ENCODE measurements at places on chromosomes 2 and 18.

DNA sequence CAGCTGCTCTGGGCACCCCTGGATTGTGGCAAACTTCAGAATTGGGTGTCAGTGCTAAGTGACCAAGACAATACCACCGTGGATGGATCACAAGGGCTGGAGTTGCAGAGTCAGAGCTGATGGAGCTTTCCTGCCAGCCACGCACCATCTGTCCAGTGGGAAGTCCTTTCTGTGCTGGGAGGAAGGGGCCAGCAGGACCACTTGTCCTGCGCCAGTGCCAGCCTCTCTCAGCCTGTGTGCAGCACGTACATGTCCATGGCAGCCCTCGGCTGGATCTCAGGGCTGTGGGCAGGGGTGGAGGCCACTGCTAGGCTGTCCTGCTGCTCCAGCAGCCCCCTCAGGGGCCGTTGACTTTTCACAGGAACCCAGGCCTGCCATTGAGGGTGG is 33.3 kb downstream of the RAB31 start:
- DNase-seq = no peak

DNA sequence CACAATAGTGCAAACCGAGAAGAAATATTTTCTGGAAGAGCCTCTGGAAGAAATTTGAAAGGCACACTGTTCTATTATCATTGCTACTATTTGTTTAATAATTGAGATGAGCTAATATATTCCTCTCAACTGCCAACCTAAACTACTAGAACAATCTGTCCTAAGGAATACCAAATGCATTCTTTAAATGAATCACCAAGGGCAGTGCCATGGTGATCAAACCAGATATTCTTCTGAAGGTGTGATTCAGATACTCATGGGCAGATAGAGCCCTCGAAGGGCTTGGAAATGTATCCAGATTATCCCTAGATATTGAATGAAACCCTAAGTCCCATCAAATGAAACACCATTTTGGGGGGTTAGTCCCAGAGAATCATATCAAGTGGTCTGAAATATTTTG is 76.6 kb downstream of the FIGN start:
- peak; percentile 63 for DNase-seq

GRCh38 chr2:231576465-231576864 is 16.2 kb upstream of the TEX44 start:
- no peak for DNase-seq

DNA sequence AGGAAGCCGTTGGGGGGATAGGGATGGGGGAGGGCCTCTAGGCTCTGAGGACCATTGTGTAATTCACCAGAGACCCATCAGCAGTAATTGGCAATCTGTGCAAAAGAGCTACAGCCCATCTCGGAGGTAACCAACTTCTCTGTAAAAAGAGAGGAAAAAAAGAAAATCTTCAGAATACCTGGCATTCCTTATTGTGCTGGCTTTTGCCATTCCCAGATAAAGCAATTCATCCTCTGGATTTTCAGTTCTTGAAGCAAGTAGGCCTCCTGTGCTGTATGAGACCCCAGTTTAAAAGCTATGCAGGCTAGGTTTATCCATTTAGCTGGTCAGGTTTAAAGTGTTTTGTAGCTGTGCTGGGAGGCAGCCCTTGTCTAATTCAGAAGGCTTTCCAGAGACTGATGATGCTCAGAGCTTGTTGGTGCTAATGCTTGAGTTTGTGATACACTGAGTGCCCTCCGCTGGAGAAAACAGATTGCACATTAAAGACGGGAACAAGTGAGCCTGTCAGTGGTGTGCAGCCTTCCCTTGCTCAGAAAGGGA is at the start of gene LRRTM4:
Gene LRRTM4 (minus strand): TSS at position 446 of the 540 bp plus-strand sequence.
- no peak for DNase-seq

DNA sequence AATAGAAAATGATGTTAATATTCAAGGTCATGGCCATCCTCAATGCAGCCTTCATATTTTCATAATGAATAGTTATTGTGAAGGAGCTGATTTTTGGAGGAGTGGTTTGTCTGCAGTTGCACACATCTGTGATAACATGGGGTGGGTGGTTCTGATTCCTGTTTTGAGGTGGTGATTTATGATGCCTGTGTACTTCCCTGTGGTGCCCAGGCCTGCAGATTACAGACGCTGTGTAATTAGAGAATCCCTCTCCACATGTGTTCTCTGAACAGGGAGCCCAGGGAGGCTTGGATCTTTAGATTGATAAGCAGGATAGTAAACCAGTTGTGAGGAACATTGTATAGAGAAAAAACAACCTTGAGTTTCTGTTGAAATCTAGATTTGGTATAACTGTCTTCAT is 117.5 kb downstream of the AGAP1 start:
- DNase-seq = no peak

- peak; percentile 23 for DNase-seq
These were observed 141.9 kb downstream of the ANKRD44 start for GRCh38 chr2:197168705-197169104.

DNA sequence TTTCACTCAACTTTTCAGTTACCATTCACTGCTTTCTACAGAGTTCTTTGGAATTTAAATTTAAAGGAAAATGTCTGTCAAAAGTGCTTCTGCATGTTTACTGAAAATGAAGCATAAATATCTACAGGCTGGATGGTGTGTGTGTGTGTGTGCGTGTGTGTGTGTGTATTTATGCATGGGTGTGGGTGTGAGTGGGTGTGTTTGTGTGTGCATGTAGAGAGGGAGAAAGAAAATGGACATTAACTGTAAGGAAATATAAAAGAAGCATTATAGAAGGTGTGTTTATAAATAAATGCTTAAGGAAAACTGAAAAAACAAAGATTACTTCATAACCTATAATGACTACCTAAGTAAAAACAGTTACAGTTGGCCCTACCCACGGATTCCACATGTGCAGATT is 43.2 kb downstream of the FANCL start:
- DNase-seq = no peak

GRCh38 chr2:217625557-217626169 is 377.1 kb downstream of the TNS1 start:
- DNase-seq = no peak

GRCh38 chr2:43218702-43219382 is 7.6 kb downstream of the ZFP36L2 start:
- no peak for DNase-seq

- no peak for DNase-seq
These were observed 133.2 kb downstream of the NAPG start for GRCh38 chr18:10659000-10659399.

- DNase-seq = no peak
These were observed 44.5 kb downstream of the EML6 start for GRCh38 chr2:54767921-54768320.

DNA sequence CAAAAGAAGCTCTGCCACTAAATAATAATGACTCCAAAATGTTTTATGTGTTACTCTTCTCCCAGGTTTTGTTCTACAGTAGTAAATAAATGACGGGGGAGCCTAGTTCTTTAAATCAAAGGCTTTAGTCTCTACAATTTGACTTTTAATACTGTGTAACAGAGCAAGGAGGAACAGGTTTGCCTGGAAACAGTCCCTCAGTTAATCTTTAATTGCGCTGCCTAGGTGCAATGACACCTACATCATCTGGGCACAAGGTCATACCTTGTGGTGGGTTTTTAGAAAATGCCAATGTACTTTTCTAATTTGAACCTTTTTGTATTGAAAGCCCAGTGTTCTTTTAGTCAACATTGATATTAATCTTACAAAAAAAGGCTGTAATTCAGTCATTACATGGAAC is 287.3 kb upstream of the SETBP1 start:
- DNase-seq = no peak

DNA sequence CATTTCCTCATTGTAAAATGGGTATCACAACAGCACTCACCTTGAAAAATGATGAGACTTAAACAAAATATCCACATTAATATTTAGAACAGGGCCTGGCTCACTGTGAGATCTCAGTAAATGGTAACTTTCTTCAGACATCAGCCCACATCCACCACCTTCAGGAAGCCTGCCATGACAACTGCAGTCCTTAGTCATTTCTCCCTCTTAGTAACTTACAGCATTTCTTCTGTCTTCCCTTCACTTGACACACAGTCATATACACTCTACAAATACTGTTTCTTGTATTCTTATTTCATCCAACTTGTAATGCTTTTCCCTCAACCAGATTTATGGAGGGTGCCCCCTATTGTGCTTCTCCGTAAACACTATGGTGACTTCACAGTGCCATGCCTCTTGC is 263.0 kb downstream of the ZNF516 start:
- no peak for DNase-seq

DNA sequence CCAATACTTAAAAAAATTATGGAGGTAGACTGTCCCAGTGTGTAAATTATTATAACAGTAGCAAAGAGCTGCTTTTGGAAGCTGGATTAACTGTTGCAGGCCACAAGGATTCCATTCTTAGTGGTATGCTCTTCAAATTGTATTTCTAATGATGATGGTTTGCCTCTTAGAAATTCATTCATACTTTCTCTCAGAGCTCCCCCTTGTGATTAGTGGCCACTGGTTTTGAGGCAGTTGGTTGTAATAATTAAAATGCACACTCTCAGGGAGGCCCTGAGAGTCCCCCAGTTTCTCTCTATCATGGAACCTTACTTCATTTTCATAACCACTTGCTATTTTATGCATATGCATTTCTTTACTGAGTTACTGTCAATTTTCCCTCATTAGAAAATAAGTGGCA is 122.5 kb downstream of the PLA2R1 start:
- no peak for DNase-seq

- DNase-seq = no peak
These were observed 409.8 kb downstream of the ZNF521 start for GRCh38 chr18:24942144-24942543.

GRCh38 chr18:21853016-21853415 is 112.4 kb downstream of the MIB1 start:
- no peak for DNase-seq

DNA sequence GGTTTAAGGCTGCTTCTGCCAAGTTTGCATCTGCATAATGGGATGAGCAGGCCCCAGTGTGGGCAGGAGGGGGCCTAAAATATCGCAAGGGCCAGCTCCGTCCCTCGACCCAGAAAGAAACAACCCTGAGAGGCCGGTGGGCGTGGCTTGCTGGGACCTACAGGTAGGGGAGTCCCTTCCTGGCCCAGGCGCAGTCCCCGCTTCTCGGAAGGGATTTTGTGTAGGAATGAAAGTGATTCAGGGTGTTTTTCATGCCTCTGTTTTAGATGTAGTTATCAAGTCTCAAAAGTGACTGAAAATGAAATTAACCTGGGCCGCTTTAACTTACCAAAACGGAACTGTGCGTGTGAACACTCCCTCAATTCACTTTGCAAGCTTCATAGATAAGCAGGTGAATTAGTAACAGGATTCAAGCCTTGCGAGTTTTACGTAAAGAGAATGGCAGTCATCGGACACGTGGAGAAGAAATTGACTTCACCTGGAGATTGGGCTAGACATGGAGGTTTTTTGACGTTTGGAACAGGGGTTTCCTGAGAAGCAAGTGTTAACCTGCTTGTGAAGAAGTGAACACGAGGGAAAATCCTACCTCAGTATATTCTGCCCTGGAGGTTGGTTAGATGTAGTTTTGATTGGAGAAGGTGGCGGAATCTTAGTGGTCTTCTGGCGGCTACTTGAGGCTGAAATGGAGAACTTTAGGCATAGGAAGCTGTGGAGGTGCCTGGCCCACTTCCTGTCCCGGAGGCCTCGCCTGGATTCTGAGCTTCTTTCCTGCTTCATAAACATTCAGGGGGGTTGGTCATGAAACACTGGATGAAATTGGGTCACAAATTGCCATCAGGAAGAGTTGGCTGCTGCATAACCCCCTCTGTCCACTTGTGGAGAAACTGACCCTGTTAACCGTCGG is 1.7 kb downstream of the NCK2 start:
- no peak for DNase-seq

DNA sequence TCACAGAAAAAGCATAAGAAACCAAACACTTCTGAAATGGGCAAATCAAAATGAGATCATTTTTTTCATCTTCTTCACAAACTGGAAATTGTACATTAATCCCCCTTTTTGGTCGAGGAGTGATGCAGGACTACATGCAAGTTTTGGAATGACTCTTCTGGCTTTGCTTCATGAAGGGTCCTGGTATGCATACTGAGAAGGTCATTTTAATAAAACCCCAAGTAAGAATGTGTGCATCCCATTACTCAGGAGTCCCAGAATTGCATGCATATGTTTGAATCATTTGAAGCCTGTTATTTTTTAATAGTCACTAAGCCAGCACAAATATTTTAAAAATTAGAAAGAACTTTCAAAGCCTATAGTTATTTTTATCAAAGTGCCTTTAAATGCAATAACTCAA is 16.7 kb upstream of the EHBP1 start:
- no peak for DNase-seq

DNA sequence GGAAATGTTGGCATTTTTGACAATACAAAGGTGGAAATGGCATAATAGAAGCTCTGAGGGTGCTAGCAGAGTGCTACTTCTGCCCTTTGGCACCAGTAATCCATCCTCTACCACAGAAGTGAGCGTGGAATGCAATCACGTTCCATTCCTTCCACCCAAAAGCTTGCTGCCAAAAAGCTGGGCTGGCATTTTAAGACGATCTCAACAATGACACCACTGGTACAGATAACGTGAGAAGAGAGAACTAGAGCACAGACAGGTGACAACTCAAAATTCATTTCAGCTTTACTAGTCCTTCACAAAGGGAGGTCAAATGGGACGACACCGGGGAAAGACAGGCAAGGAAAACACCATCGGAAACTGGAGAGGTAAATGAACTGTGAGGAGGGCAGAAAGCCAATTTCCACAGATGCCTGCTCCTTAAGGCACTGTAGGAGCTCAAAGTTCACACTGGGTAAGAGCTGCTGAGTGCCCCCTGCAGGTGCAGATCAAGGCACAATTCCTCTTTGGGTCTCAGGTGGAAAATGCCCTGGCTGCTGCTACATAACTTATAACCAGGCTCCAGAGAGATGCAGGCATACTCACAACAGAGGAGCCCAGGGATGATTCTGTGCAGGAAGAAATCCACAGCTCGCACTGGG is 50.7 kb upstream of the RNU4ATAC start:
- no peak for DNase-seq

DNA sequence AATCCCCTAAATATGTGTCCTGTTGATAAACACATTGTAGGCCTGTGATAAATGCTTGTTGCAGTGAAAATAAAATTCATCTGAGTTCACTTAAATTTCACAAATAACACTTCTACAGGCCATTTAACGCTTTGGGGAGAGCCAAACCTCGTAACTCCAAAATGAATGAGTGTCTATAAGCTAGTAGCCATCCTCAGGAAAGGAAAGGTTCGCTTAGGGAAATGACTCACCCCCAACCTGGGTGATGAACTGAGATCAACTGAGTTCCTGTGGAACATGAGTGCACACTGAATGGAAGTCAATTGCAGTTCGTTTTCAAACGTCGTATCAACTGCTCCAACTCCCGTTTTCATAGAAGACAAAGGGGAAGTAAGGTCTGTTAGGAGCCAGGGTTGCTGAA is 527.6 kb upstream of the ID2 start:
- peak; percentile 23 for DNase-seq

- DNase-seq = no peak
These were observed 754.7 kb upstream of the GYPC start for GRCh38 chr2:125901278-125901677.

All from RCC 7860 (cell line).